ENCODE measurements at places on chromosomes 1 and 21.

DNA sequence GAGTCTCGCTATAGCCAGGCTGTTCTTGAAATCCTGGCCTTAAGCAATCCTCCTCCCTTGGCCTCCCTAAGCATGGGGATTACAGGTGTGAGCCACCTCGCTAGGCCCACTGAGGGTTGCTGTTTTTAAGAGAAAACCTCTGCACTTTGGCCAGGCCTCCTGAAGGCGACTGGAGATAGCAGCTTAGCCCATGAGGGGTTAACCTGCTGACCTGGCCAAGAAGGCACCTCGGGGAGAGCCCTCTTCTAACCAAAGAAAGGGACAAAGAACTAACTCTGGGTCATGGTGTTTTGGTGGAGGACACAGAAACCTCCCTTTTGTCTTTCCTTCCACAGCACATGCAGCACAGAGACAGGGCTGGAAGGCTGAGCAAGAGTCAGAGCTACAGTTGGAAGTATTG, 17.7 kb upstream of the KNCN start:
- DNase-seq, result no peak

- DNase-seq, result no peak
Measured at GRCh38 chr1:7248549-7249199, 463.4 kb downstream of the CAMTA1 start.

DNA sequence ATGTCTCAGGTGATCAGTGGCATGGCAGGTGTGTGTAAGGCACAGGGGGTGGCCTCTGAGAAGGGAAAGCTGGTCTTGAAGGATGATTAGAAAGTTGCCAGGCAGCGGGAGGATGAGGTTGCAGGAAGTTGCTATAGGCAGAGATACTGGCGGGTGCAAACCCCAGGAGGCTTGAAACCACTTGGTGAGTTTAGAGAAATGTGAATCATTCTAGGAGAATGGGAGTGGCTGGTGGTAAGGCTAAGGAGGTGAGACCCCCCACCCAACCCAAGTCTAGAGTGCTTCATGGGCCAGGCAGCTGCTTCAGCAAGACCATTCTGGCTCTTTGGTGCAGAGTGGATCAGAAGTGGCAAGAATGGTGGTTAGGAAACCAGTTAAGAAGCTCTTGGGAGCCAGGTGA, 9.0 kb downstream of the SH2D2A start:
- no peak for DNase-seq

- DNase-seq, result no peak
Measured at GRCh38 chr1:98557895-98558294, 103.6 kb upstream of the SNX7 start.

GRCh38 chr1:185973645-185974044, 239.5 kb downstream of the HMCN1 start:
- DNase-seq, result no peak

GRCh38 chr1:44059664-44060355, 28.5 kb upstream of the SLC6A9 start:
- no peak for DNase-seq

DNA sequence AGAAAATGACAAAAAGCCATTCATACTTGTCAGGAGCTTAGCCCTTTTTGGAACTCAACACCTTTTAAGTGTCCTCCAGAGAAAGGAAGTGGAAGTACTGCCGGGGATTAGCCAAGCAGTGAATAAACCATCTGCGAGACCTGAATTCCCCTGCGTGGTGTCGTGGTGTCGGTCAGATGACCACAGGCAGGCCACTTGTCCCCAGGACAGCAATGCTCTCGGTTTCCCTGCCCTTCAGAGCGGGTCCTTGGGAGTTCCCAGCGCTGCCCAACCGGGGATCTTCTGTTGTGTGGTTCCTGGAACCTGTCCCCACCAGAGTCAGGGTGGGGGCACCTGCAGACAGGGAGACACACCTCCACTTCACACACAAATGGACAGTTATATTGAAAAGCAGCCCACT, 9.2 kb downstream of the GPR157 start:
- DNase-seq, result no peak

DNA sequence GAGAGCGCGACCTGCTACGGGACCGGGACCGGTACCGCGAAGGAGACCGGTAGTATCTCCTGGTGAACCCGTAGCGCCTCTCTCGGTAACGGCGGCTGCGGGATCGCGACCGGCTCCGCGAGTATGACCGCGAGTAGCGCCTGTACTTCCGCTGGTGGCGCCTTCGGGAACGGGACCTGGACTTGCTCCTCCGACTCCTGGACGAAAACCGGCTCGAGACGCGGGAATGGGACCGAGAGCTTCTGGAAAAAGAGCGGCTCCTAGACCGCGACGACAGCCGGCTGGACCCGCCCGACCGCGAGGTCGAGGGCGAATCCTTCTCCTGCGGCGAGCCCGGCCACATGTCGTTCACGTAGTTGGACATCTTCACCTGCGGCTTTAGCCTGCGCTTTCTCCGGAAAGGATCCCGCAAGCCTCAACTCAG, 642 bp downstream of the RSRP1 start:
- DNase-seq, result no peak

GRCh38 chr1:161531986-161532643, 7.8 kb downstream of the HSPA6 start:
- DNase-seq, result no peak

DNA sequence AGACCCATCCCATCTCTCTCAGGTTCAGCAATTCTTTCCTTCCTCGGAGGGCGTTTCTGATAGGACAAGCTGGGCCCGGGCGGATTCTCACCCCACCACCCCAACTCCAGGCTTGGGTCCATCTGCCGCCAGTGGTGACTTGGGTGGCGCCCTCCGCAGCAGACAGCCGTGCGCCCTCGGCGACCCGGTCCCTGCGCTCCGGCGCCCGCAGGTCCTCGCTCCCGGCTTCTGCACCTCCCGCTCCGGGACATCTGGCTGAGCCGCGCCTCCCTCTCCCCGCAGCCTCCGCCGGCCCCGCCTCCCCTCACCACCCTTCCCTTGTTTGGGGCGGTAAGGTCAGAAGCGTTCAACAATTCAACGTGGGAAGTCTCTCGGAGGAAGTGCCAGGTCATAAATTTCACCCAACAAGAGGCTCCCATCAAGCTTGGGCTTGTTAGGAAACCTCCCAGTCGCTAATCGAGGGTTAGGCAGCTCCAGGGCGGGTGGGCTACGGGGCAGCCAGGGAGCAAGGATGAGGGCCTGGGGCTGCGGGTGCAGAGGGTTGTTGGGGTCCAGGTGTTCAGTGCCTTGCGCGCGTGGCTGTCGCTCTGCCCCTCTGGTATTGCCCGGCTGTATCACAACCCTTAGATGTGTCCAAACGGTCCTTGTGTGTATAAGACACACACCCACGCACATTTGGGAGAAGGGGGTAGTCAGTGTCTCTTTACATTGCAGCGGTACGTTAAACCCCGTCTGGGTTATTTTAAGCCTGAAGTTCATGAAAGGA, 39.8 kb downstream of the OLIG1 start:
- DNase-seq, result no peak

DNA sequence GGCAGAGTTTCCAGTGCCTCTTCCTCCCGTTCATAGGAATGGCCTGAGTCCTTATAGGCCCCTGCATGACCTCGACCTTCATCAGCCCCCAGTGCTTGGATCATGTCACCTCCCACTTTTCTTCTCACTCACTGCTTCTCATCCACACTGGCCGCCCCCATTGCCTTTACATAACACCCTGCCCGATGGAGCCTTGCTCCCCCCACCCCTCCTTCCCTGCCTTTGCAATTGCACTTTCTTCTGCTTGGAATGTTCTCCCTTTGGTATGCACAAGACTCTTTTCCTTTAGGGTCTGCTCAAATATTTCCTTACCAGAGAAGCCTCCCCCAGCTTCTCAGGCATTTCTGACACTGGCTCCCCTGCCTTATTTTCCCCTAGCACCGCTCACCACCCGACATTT, 125.2 kb upstream of the KCNJ6 start:
- no peak for DNase-seq

DNA sequence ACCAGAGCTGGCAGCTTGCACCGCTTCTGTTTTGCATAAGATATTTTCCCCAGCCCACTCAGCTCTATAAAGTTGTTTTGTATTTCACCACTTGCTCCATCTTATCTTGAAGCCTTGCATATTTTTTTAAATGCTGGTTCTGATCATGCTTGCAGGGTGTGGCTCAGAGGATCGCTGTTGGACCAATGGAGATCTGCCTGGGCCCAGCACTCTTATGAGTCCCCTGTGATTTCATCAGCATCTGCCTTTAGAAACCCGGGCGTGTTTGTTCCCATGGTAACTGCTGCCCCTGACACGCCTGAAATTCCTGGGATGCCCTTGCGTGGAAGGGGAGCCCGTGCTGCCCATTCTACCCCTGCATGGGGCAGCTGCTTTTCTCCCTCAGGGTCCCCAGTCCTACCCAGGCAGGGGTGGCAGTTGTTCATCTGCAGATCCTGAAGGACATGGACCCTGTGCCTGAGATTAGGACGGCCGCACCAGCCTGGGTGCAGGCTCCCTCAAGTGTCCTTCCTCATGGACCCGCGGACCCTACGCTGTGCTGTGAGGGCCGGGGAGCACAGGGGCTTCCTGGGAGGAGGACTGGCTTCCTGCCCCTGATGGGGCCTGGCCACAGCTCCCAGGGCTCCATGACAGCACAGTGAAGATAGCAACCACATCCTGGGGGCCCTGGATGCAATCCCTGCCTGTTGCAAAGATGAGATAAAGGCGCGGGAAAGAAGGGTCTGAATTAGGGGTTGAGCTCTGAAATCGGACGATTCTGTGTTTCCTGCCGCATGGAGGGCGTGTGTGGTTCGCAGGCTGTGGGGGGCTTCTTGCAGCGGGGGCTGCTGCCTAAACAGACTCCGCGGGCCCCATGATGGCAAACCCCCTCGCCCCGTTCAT, 226.5 kb downstream of the SDCCAG8 start:
- DNase-seq, result no peak

- no peak for DNase-seq
Measured at GRCh38 chr1:77990629-77991204, 11.8 kb upstream of the FUBP1 start.
